ENCODE measurements at places on chromosomes 3 and 15. TPM values are rescaled to one million over a fixed set of nuclear protein-coding genes. Genes with fewer than 3 reads are reported as not detected.

DNA sequence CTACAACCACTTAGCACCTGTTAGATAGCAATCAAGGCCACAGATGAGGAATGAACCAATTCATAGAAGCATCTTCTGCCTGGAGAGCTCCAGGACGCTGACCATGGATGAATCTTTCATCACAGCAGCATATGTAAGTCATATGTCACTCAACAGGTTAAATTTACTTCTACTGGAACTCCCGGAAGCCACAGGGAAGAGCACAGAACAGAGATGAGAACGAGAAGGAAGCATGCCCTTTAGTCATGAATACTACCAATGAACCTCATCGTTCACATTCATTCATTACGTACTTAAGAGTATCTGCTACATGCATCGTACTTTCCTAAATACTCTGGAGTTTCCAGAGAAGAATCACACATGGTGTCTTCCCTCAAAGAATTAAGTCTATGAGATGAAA is 192.8 kb downstream of the STT3B start:
- DNase-seq = no peak

DNA sequence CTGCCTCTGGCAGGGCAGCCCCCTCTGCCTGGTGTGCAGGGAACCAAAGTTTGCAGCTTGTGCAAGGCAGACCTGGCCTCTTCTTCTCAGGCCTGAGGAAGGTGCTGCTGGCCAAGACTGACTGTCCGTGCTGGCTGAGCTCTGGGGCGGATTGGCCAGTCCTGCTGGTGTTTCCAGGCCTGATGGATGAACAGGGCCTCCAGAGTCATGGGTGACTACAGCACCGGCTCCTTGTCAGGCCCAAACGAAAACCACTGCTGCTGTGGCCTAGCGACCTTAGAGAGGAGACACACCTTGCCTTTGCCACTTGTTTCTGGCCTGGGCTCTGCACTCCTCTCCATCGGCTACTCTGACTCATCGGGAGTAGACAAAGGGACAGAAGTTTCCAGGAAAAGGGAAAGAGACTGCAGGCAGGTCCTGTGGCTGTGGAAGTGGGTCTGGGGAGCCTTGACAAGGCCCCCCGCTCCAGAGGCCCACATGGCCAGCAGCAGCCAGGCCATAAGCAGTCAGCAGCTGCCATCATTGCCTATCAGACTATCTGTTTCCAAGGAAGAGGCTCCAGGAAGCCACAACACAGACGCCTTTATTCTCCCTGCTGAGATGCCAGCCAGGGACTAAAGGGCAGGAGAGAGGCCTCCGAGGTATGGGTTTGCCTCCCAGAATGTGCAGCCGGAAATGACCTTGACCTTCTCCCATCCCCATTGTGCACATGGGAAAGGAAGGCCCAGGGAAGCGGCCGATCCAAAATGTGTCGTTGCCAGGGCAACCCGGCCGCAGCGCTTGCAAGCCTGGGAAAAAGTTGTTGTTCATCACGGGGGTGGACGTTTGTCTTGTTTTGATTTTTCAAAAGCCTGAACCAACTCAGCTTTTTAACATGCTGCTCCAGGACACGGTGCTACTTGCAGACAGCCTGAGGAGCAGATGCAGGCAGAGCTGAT is 160.5 kb downstream of the CHSY1 start:
- DNase-seq = no peak

DNA sequence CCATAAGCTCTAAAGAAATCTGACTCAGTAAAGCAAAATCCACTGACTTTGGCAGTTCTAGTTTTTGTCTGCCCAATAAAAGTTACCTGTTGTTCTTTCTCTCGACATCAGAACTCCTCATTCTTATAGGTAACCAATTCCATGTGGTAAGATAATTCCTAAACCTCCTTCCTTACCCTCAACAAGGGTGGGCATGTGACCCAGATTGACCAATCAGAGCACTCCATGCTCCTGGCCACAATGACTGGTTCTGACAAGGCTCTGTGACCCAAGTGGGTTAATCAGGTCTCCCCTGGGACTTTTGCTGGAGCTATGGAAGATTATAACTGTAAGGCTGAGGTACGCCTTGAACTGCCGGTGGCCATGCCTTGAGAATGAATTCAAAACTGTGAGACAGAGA is 31.7 kb downstream of the LINS1 start:
- no peak for DNase-seq

DNA sequence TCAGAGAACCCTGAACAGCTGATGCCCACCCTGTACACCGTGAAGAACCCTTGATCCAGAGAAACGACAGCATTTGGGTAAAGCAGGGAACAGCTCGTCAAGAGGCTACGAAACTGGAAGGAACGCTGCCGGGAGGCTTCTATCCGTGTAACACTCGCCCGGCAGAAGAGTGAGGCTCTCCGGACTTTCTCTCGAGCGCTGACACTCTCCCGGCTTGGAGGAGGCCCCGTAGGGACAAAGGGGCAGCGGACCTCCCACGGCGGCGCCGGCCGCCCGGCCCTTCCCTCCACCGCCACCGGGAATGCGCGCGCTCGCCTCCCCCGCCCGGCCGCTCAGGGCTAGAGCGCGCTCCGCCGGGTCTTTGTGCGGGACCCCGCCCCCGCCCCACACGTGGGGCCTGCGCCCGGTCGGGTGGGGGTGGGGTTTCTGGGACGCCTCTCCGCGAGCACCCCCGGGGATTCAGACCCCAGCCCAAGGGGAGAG is 1.7 kb downstream of the HYAL2 start:
- DNase-seq = no peak

DNA sequence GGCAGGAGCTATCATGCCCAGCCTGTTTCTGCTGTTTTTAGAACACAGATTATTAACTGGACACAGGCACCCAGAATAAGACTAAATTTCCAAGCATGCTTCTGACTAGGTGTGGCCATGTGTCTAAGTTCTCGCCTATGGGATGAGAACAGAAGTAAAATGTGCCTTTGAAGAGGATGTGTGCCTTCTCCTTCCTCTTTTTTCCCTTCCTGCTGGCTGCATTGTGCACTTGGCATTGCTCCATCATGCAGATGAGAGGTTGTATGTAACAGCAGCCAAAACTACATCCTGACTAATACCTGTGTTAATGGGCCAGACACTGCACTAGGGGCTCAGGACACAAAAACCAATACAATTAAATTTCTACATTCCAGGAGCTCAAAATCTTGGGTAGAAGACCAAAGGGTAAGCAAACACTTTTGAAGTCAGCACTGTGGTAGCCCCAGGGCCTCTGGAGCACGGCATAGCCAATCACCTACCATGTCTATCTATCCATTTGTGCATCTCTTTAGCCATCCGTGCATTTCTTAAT is 40.9 kb upstream of the RNU6-1 start:
- DNase-seq = no peak

GRCh38 chr3:38226273-38226672 is 39.3 kb upstream of the SLC22A13 start:
- DNase-seq = no peak

GRCh38 chr3:24067483-24067882 is 122.4 kb downstream of the NR1D2 start:
- no peak for DNase-seq

DNA sequence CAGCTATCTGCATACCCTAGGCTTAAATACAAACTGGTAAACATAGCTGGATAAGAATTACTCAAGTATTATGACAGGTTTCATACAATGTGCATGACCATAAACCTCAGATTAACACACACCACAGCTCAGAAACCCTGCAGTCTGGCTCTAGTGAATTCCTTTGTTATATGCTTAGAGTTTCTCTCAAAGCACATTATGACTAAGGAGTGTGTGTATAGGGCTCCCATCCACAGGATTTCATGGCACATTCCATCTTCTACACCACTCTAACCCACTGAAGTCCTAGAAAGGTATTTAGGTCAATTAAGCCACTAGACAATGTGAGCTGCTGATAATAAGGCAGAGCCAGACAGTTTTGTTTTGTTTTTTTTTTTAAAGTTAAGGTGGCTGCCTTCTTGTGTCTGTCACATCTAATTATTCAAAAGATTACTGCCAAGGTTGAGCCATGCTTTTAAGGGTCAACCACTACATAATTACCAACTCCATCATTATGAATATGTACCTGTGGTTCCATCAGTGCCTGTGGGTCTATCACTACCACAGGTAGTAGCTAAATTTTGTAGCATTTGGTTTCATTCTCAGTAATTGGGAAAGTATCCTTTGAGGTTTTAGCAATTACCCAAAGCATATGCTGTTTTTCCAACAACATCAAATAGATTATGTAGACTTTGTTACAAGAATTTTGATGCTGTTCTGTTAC is 107.0 kb downstream of the ALCAM start:
- no peak for DNase-seq

- DNase-seq = no peak
Measured at GRCh38 chr15:39239562-39239961, 341.3 kb upstream of the THBS1 start.

DNA sequence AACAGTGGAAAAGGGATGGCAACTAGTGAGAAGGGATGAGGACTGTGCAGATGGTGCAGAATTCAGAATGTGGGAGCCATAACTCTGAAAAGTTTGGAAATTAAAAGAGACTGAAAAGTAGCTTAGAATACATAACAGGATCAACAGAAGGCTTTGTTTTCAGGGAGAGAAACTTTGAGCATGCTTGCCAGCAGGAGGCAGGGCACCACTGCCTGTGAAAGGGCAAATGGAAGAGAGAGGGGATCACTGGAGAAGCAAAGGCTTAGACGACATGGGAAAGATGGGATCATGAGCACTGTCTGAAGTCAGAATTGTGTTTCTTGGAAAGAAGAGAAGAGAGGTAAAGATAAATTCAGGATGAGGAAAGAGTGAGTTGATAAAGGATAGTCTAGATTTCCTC is 99.6 kb downstream of the ABI3BP start:
- DNase-seq = no peak

DNA sequence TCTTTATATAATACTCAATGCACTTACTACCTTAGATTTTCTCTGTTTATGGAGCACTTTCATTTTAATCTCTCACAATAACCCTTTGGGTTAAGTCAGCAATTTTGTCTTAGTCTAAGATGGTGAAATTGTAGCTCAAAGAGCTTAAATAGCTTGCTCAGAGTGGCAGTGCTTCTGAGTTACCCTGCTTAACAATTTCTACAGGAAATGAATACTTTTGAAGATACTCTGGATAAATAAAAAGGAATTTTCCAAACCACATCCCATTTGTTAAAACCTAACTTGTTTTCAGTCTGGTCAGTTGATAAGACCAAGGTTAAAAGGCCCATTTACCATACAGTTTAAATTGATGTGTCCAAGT is 37.2 kb downstream of the HMG20A start:
- DNase-seq = no peak

- no peak for DNase-seq
Measured at GRCh38 chr3:46266598-46266997, 24.3 kb downstream of the CCR3 start.

ADPRH gene
- total RNA-seq = 1.5 TPM

CEP63 gene
- total RNA-seq = 19.1 TPM

SHC4 gene
- 0.44 TPM for total RNA-seq

LRRC31 gene
- not detected for total RNA-seq

IL5RA gene
- not detected for total RNA-seq

EFCC1 gene
- total RNA-seq = 1.0 TPM

CPNE4 gene
- total RNA-seq = not detected
